Effector memory CD4-positive, alpha-beta T cell (primary cell): ENCODE measurements at places on chromosomes 11 and 22.

- H3K27ac ChIP-seq, result no peak overlapping the region
- no peak for DNase-seq
- H3K27me3 ChIP-seq, result no peaks in the 10 kb centered on the region
Measured at GRCh38 chr11:61174949-61175348, 13.7 kb upstream of the VPS37C start.

GRCh38 chr22:22166941-22167713, 77.5 kb upstream of the VPREB1 start:
- no peaks in the 10 kb centered on the region for H3K4me1 ChIP-seq
- no peak overlapping the region for H3K4me3 ChIP-seq
- H3K27ac ChIP-seq, result no peak overlapping the region
- H3K27me3 ChIP-seq, result no peaks in the 10 kb centered on the region
- no peaks in the 10 kb centered on the region for H3K36me3 ChIP-seq
- no peak for DNase-seq

- DNase-seq, result no peak
- H3K27ac ChIP-seq, result no peak overlapping the region
- H3K36me3 ChIP-seq, result no peaks in the 10 kb centered on the region
- no peaks in the 10 kb centered on the region for H3K27me3 ChIP-seq
- H3K4me1 ChIP-seq, result peaks cover 3% of the 10 kb centered on the region
- H3K4me3 ChIP-seq, result no peak overlapping the region
Measured at GRCh38 chr11:46597155-46597554, 3.3 kb upstream of the AMBRA1 start.

- DNase-seq, result no peak
- H3K4me3 ChIP-seq, result no peak overlapping the region
- no peaks in the 10 kb centered on the region for H3K36me3 ChIP-seq
- H3K27me3 ChIP-seq, result no peaks in the 10 kb centered on the region
- H3K4me1 ChIP-seq, result no peaks in the 10 kb centered on the region
Measured at GRCh38 chr11:116066777-116067176, 562.6 kb upstream of the CADM1 start.

- H3K4me3 ChIP-seq, result no peak overlapping the region
- DNase-seq, result no peak
- peaks cover 24% of the 10 kb centered on the region for H3K27me3 ChIP-seq
- H3K4me1 ChIP-seq, result peaks cover 32% of the 10 kb centered on the region
Measured at GRCh38 chr11:65788821-65789220, 2.0 kb downstream of the OVOL1 start.

DNA sequence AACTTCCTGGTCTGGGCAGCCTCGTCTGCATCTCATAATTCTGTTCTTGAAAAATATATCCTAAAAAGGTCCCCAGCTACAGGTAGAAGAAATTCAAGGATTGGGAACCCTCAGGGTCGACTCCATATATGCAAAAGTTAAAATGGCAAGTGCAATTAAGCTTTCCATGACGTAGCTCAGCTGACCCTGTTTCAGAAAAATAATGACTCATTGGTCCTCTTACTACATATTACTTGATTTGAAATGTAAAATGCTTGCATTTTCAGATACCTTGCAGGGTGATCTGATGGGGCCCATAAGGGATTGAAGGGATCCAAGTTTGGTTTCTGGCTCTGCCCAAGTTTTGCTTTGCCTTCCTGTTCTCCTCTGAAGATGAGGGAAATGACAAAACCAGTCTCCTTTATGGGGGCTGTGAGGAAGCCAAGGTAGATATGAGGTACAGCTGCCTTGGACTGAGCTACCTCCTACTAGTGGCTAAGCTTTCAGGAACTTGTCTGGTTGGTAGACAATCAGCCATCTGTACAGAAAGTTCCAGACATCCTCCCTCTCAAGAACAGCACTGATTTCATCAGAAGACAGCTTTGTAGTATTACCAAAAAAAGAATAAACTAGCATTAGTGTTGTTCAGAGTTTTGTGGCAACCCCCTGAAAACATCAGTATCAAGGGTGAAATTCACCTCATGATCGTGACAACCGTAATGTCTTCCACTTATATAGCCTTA, 177.3 kb downstream of the DBX1 start:
- no peaks in the 10 kb centered on the region for H3K27me3 ChIP-seq
- no peak overlapping the region for H3K4me3 ChIP-seq
- H3K27ac ChIP-seq, result no peak overlapping the region
- DNase-seq, result no peak
- H3K4me1 ChIP-seq, result no peaks in the 10 kb centered on the region
- H3K36me3 ChIP-seq, result no peaks in the 10 kb centered on the region

- DNase-seq, result no peak
- no peaks in the 10 kb centered on the region for H3K27me3 ChIP-seq
- H3K4me3 ChIP-seq, result no peak overlapping the region
- H3K4me1 ChIP-seq, result no peaks in the 10 kb centered on the region
Measured at GRCh38 chr11:68983801-68984200, 3.0 kb upstream of the MRGPRD start.

GRCh38 chr11:68962527-68963250, 18.1 kb downstream of the MRGPRD start:
- H3K27ac ChIP-seq, result peak overlapping the region; percentile 1
- peaks cover 18% of the 10 kb centered on the region for H3K4me1 ChIP-seq
- no peaks in the 10 kb centered on the region for H3K27me3 ChIP-seq
- peak; percentile 28 for DNase-seq
- H3K36me3 ChIP-seq, result no peaks in the 10 kb centered on the region

DNA sequence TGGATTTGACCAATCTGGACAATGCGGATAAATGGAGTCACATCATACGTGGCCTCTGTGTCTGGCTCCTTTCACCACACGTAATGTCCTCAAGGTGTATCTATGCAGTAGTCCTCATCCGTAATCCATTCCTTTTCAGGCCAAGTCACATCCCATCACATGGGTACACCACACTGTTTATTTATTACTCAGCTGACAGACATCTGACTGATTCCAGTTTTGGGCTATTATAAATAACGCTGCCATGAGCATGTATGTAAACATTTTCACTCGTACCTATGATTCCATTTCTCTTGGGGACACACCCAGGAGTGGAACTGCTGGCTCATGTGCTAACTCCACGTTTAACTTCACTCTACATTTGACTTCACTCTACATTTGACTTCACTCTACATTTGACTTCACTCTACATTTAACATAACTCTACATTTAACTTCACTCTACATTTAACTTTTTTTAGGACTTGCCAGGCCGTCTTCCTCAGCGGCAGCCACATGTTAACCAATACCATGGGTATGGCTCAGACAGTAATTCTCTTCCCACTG, 52.1 kb downstream of the SHANK2 start:
- no peaks in the 10 kb centered on the region for H3K27me3 ChIP-seq
- no peaks in the 10 kb centered on the region for H3K36me3 ChIP-seq
- H3K4me1 ChIP-seq, result no peaks in the 10 kb centered on the region
- H3K27ac ChIP-seq, result no peak overlapping the region
- no peak for DNase-seq
- H3K4me3 ChIP-seq, result no peak overlapping the region

DNA sequence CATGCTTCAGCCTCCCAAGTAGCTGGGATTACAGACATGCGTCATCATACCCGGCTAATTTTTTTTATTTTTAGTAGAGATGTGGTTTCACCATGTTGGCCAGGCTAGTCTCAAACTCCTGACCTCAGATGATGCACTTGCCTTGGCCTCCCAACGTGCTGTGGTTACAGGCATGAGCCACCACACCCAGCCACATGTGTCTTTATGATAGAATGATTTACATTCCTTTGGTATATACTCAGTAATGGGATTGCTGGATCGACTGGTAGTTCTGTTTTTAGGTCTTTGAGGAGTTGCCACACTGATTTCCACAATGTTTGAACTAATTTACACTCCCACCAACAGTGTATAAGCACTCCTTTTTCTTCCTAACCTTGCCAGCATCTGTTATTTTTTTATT, 276.2 kb downstream of the METTL15 start:
- H3K4me1 ChIP-seq, result no peaks in the 10 kb centered on the region
- no peak overlapping the region for H3K4me3 ChIP-seq
- H3K36me3 ChIP-seq, result no peaks in the 10 kb centered on the region

GRCh38 chr11:73592640-73593039, 5.3 kb downstream of the FAM168A start:
- H3K4me1 ChIP-seq, result peaks cover 11% of the 10 kb centered on the region
- no peak overlapping the region for H3K4me3 ChIP-seq
- H3K27ac ChIP-seq, result no peak overlapping the region
- no peaks in the 10 kb centered on the region for H3K27me3 ChIP-seq
- H3K36me3 ChIP-seq, result no peaks in the 10 kb centered on the region

DNA sequence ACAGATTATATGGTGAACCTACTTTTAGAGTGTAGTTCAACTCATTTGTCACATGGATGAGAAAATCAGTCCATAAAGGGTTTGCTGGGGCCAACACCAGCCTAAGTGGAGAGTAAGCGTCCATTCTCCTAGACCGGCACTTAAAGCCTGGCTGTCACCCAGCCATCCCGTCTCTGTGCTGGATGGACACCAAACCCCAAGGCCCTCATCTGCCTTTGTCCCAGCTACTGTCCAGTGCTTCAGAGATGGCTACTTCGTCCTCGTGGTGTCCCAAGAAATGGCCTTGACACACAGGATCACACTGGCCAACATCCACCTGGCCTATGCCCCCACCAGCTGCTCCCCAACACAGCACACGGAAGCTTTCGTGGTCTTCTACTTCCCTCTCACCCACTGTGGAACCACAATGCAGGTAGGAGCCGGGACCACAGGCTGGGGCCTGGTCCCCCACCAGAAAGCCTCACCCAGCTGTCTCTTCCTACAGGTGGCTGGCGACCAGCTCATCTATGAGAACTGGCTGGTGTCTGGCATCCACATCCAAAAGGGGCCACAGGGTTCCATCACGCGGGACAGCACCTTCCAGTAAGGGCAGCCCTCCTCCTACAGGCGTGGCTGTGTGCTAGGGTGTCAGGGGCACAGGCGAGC, 3.5 kb downstream of the ZP1 start:
- no peak overlapping the region for H3K4me3 ChIP-seq
- no peaks in the 10 kb centered on the region for H3K27me3 ChIP-seq
- H3K36me3 ChIP-seq, result no peaks in the 10 kb centered on the region
- H3K4me1 ChIP-seq, result no peaks in the 10 kb centered on the region

DNA sequence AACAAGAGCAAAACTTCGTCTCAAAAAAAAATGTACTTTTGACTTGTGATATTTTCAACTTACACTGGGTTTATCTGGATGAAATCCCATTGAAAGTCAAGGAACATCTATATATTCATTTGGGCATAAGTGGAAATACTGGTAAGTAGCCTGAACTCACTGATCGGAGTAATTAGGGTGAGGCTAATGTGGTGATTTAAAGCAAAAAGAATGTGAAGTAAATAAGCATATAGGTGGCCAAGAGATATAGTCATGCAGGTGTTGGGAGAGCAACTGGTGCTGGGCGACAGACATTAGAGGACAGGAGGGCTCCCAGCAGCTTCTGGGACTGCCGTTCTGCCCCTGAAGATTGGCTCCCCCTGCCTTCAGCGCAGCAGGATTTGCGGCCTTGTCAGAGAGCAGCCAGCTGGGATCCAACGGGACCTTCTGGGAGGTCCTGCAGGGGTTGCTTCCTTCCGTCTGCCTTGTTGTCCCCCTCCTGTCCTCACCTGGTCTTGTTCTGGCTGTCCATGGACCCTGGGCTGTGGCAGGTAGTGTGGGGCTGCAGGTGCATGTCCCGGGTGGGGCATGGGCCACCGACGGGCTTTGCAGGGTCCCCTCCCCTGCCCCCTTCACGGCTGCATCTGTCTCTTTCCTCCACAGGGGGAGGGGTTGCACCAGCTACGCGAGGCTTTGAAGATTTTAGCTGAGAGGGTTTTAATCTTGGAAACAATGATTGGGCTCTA, 14.1 kb downstream of the RHBDD3 start:
- no peak for DNase-seq
- no peaks in the 10 kb centered on the region for H3K4me1 ChIP-seq
- no peaks in the 10 kb centered on the region for H3K27me3 ChIP-seq
- H3K4me3 ChIP-seq, result no peak overlapping the region
- no peaks in the 10 kb centered on the region for H3K36me3 ChIP-seq
- H3K27ac ChIP-seq, result no peak overlapping the region

DNA sequence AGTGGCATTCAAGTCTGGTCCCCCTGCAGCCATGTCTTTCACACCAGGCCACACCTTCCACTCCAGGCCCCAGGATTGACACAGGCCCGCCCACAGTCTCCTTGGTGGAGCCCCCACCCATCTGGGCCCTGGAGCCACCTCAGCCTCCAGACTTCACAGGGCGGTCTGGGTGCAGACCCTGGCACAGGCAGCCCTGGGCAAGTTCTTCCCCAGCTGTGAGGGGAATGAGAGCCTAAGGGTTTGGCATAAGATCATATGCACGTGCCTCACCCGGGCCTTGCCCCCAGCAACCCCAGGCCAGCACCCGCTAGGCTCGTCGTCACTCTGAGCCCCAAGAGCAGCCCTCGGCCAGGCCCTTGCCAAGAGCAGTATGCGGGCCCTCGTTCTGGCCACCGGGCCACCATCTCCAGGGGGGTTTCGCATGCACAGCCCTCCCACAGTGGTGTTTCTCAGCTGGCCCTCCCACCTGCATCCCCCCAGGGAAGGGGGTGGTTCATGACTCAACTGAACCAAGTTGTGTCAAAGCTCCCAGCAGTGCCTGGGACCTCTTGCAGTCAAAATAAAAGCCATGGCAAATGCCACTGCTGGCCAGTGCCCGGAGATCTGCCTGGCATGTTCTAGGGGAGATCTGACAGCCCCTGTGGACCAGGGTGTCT, 70.4 kb upstream of the KCNQ1OT1 start:
- H3K4me1 ChIP-seq, result peaks cover 9% of the 10 kb centered on the region
- H3K27ac ChIP-seq, result no peak overlapping the region
- H3K36me3 ChIP-seq, result no peaks in the 10 kb centered on the region
- no peak overlapping the region for H3K4me3 ChIP-seq
- no peaks in the 10 kb centered on the region for H3K27me3 ChIP-seq

DNA sequence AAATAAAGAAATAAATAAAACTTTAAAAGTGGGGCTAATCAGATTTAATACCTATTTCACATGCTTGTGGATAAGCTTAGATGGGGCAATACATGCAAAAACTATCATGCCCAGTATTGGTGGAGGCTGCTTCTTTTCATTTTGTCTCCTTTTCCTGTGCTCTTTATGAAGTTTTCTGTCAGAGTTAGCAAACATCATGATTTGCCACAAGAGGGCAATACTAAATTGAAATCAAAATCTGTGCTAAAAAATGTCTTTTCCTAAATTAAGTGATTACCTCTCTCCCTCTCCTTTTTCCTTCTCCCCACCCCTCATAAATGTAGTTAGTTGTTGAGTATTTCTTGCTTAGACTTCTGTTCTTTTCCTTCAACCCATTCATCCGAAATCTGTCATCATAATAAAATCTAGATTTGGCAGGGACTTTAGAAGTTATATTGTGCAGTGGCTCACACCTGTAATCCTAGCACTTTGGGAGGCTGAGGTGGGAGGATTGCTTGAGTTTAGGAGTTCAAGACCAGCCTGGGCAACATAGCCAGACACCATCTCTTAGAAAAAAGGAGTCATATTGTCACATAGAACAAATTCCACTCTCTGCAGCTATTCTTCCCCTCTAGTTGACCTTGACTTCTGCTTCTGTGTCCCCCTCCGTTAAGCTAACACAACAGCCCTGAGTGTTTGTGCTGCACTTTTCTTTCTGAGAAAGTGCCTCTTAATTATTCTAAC, 4.7 kb upstream of the ARHGAP42 start:
- H3K4me3 ChIP-seq, result no peak overlapping the region
- no peaks in the 10 kb centered on the region for H3K36me3 ChIP-seq
- no peaks in the 10 kb centered on the region for H3K27me3 ChIP-seq
- DNase-seq, result no peak
